ENCODE measurements at places on chromosomes 11 and 22.

- no peak for DNase-seq
Measured at GRCh38 chr22:36166518-36167220, 6.1 kb upstream of the APOL3 start.

DNA sequence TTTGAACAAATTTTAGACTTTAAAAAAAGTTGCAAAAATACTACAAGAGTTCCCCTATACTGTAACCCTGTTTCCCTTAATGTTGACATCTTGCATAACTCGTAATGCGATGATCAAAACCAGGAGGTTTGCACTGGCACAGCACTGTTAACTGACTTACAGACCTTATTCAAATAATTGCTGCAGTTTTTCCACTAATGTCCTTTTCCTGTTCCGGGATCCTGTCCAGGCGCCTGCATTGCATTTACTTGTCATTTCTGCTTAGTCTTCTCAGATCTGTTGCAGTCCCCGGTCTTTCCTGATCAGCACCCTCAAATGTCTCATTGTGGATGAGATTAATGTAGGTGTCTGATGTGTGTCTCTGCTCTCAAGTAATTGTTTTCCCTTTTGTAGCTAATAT, 32.0 kb downstream of the APLP2 start:
- DNase-seq: no peak

GRCh38 chr11:35516403-35516802, 9.0 kb downstream of the PAMR1 start:
- DNase-seq: no peak

- DNase-seq: no peak
Measured at GRCh38 chr22:22139364-22139763, 105.2 kb upstream of the VPREB1 start.

- DNase-seq: no peak
Measured at GRCh38 chr22:37647928-37648327, 8.5 kb downstream of the SH3BP1 start.

GRCh38 chr11:79525257-79525656, 84.4 kb upstream of the TENM4 start:
- no peak for DNase-seq

GRCh38 chr11:125061281-125061680, 1.8 kb upstream of the SLC37A2 start:
- DNase-seq: no peak

DNA sequence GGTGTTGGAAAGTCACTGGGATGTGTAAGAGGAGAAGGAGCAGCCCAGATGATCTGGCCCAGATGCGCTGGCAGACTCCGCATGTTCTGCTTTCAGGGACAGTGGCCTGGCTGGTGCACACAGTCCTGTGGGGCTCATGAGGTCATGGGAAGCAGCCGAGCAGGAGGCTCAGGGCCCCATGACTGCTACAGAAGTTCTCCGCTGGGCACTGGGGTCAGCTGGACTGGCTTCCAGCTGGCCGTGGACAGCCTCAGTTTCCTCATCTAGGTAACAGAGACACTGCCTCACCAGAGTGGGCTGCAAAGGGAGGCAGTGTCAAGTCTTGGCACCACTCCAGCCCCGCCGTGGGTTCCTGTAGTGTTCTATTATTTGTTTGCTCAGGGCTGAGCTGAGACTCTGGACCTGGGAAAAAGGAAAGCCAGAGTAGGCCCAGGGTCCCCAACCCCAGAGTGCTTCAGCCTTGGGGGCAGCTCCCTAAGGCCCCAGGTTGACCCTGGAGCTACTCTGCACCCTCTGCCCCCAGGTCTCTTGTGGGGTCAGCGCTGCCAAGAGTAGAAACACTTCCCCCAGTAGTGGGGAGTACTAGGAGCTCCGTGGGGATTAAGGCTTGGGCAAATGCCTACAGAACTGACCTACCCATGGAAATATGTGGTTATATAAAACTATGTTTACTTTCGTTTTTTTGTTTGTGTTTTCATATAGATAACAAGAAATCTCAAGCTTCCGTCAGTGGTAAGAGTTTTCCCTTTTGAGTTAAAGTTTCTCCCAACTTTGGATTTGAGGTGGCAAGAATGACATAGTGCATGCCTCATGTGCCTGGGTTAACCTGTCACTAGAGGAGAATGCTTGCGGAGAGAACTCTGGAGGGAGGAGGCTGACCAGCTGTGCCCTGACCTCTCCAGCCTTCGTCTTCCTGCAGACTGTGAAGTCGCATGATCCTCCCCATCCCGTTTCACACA, 45.3 kb downstream of the MED15 start:
- DNase-seq: peak; percentile 36

DNA sequence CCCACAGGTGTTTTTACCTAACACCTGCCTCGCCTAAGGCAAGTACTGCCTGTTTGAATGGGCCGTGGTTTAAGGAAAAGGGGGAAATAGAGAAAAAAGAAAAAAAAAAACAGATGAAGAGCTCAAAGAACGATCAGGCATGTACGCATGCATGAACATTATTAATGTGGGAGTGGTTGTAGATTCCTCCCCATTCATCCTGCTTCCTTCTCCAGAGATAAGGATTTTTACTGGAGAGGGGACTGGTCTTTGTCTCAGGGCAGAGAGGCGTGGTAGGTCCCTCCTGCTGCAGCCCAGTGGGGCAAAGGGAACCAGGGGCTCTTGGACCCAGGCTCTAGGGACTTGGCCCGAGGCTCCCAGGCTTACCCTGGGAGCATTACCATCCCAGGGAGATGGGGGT, 23.1 kb downstream of the RPS6KA4 start:
- DNase-seq: no peak

- no peak for DNase-seq
Measured at GRCh38 chr11:21461701-21462100, 731.2 kb upstream of the ANO5 start.

DNA sequence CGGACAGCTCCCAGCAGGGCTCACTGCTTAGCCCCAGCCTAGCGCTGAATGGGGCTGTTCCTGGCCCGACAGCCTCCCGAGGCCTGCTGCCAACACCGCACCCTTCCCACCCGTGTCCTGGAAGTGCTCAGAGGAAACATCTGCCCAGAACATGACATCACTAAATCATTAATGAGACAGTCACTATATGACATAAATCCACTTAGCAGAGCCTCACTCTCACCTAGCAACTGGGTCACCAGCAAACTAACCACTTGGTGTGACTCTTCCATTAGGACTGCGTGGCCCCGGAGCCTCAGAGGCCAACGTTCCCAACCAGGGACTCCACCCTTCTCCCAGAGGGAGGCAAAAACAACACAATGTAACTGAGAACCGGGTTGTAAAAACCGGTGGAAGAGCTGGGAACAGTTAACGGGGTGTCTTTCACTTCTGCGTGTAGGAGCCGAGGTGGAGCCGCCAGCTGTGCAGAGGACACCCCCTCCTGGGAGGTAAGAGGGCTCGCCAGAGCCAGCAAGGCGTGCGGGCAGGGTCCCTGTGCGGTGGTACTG, 21.4 kb upstream of the PACSIN2 start:
- DNase-seq: peak; percentile 67

DNA sequence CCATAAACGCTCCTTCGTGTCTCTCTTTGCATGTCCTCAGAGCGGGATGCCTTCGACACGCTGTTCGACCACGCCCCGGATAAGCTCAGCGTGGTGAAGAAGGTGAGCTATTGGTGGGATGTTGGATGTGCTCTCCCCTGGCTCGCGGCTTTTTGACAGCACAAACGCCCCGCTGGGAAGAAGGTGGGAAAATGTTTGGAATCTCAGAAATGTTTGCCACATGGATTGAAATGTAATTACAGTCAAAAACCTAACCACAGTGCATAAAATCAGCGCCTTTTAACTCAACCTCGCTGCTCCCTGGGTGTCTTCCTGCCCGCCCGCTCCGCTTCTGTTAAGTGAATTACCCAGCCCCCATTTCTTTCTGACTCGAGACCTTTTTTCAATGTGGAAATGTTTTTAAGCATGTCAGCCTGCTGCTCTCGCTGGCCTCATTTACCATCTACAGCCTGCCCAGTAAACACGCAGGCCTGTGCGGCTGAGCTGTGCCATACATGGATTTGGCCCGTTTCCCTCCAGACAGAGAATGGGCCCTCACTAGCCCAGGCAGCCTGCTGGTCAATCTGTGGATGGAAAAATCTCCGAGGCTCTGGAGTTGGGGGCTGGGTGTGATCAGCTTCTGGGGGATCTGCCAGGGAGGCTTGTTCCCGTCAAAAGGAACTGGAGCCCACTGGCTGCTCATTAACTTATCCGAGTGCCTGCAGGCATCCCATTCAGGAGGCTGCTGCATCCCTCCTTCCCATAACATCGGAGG, 32.7 kb upstream of the PARVG start:
- DNase-seq: no peak

- no peak for DNase-seq
Measured at GRCh38 chr11:113197446-113197845, 116.9 kb upstream of the TTC12 start.

GRCh38 chr22:39251762-39252460, 7.1 kb upstream of the PDGFB start:
- no peak for DNase-seq

GRCh38 chr11:105856954-105857353, 165.1 kb downstream of the MSANTD4 start:
- no peak for DNase-seq

DNA sequence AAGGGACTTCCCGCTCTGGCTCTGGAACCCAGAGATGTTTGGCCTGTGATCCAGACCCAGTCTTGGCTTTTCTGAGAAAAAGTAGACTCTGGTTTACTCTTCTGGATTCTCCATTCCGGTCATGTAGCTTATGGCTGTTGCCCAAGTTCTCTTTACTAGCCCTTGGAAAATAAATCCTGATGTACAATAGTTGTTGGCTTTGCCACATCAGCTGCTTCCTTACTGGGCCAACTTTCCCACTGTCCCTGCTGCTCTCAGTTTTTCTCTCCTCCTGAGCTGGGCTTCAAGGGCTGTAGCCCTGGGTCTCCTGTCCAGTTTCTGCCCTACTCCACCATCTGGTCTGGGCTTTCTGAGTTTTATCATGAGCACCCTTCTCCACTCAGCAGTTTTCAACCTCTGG, 12.5 kb downstream of the PATZ1 start:
- no peak for DNase-seq

DNA sequence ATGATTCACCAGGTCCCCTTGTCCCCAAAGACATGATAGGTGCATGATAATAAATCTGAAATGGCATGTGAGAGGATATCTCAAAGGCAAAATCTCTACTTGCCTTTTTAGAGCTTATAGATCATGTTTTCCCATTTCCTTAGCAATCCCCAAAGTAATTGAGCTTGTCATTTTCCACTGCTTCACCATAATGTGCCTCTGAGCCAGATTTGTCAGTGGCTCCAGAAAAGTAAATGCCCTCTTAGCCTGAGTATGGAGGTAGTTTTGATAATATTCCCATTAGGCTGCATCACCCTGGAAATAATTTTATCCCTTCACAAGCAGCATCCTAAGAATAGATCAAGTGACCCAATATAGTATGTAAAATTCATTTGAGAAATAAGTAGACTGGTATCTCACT, 36.7 kb upstream of the ADSL start:
- no peak for DNase-seq

DNA sequence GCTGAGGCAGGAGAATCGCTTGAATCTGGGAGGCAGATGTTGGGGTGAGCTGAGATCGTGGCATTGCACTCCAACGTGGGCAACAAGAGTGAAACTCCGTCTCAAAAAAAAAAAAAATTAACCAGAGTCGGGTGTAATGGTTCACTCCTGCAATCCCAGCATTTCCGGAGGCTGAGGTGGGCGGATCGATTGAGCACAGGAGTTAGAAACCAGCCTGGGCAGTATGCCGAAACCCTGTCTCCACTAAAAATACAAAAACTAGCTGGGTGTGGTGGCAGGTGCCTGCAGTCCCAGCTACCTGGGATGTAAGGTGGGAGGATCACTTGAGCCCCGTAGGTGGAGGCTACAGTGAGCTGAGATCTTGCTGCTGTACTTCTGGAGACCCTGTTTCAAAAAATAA, 1.5 kb downstream of the RANGAP1 start:
- DNase-seq: no peak

- DNase-seq: no peak
Measured at GRCh38 chr11:107172996-107173395, 154.7 kb upstream of the GUCY1A2 start.

DNA sequence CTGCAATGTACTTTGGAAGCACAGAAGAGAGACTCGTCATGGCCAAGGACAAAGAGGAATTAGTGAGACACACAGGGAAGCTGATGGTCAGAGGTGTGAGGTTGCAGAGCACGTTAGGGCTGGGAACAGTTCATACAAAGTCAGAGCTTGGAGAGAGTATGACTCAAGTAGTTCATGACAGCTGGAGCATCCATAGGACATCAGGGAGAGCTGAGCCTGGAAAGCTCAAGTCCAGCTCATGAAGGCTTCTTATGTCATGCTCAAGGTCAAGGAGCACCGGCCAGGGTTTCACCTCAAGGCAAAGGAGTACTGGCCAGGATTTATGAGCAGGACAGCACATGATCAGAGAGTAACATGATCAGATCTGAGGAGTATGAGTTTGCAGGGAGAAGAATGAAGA, 64.6 kb upstream of the CHST1 start:
- DNase-seq: no peak

- DNase-seq: no peak
Measured at GRCh38 chr11:58530236-58530635, 22.3 kb upstream of the OR5B21 start.

DNA sequence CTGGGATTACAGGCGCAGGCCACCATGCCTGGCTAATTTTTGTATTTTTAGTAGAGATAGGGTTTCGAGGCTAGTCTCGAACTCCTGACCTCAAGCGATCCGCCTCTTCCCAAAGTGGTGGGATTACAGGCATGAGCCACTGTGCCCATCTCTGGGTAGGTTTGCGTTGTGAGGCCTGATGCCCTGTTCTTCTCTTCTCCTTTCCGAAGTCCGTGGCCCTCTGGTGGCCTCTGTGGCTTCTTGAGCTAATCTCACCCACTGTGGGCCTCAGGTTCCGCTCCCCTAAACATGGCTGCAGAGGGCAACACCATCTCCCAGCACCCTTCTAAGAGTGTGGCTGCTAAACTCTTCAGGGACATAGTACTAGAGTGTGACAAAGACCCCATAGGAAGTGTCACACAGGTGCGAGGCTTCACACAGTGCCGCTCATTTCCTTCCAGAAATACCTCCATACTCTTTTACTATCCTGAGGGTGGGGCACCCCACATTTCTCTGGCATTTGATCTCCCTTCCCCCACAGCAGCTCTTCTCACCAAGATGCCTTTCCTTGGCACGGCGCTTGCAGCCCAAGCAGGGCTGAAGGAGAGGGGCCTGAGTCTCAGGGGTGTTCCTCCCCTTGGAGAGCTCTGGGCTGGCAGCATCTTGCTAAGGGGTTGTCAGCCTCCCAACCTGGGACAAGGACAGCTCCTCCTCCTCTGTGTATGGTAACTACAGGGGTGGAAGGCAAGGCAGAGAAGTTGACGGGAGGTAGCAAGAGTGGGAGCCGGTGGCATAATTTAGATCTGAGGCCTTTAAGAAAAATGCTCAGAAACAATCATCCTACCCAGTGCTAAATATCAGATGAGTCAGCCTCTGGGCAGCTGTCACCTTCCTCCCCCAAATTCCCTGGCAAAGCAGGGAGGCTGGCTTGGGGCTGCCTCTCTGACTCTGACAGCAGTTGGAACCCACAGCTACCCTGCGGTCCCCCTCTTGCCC, 6.1 kb downstream of the THY1 start:
- no peak for DNase-seq

GRCh38 chr11:10725907-10726253, 25.2 kb upstream of the CTR9 start:
- DNase-seq: no peak

All from brain pericyte (primary cell).